ENCODE measurements at places on chromosomes 12 and 14.

- peak; percentile 49 for DNase-seq
Observed at GRCh38 chr14:81169711-81170103, 51.1 kb downstream of the GTF2A1 start.

GRCh38 chr14:90397425-90398314 lies 841 bp downstream of the CALM1 start:
- DNase-seq, result no peak

DNA sequence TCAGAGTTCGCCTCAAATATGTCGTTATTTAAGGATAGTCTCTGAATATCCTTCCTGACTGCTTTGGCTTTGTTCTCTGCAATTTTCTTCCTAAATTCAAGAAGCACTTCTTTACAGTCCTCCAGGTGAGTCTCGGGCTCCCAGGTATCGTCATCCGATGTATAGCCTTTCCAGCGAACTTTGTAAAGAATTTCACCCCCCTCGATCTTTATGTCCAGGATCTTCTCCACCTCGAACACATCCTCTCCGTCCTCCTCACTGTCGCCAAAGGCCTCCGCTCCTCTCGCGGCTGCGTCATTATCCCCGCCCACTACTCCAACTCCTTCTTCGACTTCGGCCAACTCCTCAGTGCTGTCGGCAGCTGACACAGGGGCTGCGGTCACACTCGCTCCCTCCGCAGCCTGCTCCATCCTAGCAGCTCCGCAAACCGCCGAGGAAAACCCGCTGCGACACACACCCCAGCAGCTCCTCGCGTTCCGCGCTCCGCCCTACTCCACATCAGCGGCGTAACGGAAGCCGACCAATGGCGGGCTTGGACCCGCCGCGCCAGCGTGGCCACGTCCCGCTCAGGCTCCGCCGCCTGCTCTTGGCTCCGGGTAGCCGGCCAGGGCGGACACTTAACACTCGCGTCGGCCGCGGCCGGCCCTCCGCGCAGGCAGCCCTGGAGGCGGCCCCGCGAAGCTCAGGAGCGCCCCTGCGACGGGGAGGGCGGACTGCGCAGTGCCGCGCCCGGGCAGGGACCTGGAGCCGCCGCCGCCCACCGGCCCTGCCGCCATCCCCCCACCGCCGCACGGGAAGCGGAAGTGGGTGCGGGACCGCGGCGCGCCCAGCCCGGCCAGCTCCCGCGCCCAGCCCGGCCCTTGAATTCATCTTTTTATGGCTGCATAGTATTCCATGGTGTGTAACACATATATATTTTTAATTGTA lies 4.1 kb downstream of the CD163L1 start:
- peak; percentile 28 for DNase-seq

DNA sequence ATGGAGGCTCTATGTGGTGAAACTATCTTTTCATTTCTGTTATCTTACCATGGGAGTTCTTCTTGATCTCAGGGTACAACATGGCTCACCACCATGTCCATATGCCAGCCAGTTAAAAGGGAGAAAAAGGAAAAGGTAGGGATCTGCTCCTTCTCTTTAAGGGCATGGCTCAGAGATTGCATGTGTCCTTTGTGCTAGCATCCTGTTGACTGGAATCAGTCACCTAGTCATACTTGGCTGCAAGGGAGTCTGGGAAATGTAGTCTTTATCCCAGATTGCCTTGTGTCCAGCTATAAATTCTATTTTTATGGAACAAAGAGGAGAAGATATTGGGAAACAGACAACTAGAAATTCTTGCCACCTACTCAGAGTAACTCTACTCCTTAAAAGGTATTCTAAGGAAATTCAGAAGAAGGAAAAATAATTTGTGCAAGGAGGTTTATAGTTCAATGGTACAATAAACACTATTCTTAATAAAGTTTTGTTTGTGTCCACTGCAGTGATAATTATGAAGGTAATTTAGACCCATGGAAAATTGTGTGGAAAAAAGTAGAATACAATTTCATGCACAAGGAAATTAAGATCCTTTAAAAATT lies 86.4 kb upstream of the RPH3A start:
- DNase-seq, result no peak

DNA sequence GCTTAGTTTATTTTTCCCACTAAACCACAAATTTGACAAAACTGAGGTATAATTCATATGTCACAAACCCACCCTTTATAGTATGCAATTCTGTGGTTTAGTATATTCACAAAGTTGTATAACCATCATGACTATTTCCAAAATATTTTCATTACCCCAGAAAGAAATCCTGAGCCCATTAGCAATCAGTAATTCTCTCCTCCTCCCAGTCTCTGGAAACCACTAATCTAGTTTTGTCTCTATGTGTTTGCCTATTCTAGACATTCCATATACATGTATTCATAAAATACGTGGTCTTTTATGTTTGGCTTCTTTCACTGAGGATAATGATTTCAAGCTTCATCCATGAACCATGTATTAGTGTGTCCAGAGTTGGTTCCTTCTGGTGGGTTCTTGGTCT lies 267.6 kb downstream of the AEBP2 start:
- DNase-seq, result no peak

GRCh38 chr14:21313512-21313911 lies 33.6 kb downstream of the RPGRIP1 start:
- no peak for DNase-seq

GRCh38 chr14:95431199-95432143 lies 85.0 kb downstream of the SYNE3 start:
- DNase-seq, result no peak

DNA sequence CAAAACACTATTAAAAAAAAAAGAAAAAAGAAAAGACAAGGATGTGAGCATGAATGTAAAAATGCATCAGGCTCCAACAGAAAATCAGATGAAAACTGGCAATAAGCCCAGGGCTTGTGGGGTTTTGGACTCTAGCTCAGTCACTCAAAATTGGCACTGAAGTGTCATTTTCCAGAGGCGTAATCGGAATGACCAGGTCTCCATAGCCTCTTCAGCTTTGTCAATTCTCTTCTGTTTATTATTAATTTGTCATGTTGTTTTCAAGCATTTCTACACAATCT lies 137.2 kb upstream of the TRHDE start:
- no peak for DNase-seq

DNA sequence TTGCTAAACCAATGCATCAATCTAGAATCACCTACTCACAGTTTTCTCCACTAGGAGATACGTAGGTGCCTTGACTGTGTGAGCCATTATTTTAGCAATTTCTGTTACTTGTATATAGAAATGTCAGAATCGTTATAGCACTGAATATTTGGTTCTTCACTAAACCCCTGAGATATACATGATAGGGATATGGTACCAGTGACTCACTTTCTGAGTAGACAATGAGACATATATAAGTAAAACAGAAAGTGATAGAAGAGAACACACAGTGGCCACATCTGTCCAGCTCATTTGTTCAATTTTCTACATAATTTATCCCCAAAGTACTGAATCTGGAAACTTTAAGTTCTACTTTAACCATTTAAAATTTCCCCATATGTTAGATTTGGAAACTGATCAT lies 1505.5 kb upstream of the TMEM132C start:
- DNase-seq, result no peak

GRCh38 chr14:79442786-79443185 lies 768.5 kb downstream of the DIO2 start:
- no peak for DNase-seq

DNA sequence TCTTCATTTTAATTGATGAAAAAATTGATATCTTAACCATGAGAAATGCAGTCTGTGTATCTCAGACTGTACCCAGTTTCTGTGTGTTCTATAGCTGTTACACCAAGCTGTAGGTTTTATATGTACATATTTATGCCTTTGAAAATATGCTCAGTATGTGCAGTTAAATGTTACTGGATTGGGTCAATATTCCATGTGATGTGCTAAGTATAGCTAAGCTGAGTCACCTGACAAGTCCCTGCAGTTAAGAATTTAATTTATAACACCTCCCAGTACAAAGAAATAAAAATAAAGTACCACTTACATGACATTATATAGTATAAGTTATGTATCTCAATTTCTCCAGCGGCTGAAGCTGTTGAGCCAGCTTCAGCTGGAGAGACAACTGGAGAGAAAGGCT lies 984.0 kb downstream of the GALC start:
- DNase-seq, result no peak

GRCh38 chr12:7583471-7583870 lies 79.9 kb upstream of the CD163 start:
- no peak for DNase-seq

DNA sequence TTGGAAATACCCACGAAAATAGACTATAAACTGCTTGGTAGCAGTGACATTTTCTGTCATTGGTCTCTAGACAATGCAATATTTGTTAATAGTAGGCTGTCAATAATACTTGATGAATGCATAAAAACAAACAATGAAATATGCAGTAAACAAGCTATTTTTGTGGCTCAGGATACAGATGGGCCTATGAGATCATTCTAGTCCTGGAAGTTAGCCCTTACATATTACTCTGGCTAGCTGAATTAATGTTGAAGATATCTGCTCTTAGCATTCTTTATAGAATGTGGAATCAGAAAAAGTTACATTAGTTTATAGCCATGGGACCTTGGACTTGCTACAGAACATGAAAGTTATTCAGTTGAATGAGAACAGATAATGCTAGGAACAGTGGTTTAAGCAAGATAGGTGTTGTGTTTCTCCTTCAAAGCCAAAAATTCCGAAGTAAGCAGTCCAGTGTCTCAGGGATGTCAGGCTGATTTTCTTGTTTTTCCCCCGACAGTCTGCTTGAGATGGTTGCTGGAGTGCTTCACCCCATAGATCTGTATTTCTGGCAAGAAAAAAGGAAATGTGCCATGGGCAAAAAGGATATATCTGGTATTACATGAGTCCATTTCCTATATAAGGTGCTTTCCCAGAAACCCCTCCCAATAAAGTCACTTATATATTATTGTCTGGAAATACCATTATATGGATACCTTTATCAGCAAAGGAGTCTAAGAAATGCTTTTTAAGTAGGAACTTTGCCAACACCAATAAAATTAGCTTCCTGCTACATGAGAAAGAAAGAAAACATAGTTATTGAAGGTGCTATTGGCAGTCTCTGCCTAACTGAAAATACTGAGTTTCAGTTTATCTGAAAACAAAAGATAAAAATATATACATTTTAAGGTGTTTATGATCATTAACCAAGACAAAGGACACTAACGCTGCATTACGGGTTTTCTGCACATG lies 619.4 kb upstream of the ATP2B1 start:
- DNase-seq, result peak; percentile 21

DNA sequence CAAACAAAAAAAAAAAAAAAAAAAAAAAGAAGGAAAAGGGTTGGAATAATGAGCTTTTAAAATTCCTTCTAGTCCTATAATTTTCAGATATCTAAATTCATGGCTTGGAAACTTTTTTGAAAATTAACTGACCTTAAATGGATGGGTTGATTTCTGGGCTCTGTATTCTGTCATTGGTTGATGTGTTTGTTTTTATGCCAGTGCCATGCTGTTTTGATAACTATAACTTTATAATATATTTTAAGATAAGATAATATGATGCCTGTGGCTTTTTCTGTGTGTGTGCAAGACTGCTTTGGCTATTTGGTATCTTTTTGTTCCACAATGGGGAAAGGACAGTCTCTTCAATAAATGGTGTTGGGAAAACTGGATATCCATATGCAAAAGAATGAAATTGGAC lies 7.3 kb downstream of the OR10G3 start:
- no peak for DNase-seq

DNA sequence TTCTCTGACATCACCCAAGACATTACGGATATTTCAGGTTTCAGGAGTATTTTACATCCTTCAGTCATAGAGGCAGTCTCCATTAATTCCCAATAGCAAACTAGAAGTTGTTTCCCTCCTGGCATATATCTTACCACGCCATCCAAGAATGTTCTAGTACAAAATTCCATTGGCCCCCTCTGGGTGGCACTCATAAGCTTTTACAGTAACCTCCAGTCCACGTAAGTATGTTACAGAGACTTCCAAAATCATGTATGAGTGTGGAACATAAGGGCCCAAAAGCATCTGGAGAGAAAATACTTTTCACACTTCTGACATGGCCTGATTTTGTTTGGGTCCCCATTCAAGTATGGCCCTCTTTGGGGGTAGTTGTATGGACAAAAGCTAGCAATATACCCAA lies 58.1 kb upstream of the DHRS4 start:
- peak; percentile 22 for DNase-seq

DNA sequence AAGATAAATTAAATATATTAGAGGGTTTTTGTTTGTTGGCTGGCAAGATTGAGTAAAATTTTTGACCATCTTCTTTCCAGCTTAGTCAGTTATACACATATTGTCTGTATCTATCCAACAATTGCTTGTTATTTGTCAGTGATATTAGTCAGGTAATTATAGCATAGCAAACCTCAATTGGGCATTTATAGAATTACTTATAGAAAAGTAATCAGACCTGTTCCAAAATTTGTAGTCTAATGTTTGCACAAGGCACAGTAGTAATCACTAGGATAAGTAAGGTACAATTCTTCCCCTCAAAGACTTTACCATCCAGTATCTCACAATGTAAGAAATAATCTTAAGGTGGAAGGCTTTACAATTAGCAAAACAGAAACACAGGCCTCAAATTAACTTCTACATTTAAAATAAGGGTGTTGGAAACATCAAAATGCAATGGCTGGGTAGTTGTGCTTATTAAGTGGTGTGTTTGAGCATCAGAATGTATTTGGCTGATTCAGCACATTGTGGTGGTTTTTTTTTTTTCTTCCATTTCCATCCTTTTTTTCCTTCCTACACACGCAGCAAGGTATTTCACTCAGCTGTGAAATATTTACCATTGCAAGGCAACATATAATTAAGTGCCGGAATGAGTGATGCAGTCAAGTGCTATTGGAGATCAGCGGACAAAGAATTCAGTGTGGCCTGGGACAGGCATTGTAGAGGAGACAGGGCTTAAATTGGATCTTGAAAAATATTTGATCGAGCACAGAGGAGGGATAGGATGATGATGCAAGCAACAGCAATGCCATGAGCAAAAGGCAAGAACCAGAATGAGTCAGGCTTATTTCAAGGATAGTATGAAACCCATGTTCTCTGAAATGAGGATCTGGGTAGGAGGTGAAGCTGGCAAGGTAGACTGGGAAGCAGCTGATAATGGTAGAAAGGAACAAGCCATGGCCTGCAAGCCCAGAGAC lies 178.2 kb downstream of the AKAP6 start:
- DNase-seq, result no peak

DNA sequence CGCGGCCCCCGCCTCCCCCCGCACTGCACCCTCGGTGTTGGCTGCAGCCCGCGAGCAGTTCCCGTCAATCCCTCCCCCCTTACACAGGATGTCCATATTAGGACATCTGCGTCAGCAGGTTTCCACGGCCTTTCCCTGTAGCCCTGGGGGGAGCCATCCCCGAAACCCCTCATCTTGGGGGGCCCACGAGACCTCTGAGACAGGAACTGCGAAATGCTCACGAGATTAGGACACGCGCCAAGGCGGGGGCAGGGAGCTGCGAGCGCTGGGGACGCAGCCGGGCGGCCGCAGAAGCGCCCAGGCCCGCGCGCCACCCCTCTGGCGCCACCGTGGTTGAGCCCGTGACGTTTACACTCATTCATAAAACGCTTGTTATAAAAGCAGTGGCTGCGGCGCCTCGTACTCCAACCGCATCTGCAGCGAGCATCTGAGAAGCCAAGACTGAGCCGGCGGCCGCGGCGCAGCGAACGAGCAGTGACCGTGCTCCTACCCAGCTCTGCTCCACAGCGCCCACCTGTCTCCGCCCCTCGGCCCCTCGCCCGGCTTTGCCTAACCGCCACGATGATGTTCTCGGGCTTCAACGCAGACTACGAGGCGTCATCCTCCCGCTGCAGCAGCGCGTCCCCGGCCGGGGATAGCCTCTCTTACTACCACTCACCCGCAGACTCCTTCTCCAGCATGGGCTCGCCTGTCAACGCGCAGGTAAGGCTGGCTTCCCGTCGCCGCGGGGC lies at the start of gene FOS:
Gene FOS, plus strand, starts transcription at position 407 of the 731 bp plus-strand sequence. Its CDS starts 155 bp downstream, at position 562.
- DNase-seq, result peak; percentile 97

All from muscle of back (tissue), 13 donors.